Sigmoid colon (tissue), 7 donors: ENCODE measurements at places on chromosomes 5 and 9. TPM values are rescaled to one million over a fixed set of nuclear protein-coding genes. Genes with fewer than 3 reads are reported as not detected.

GALNT12 gene
- 11.5 TPM for total RNA-seq

KLF4 gene
- total RNA-seq: 35.4 TPM

GABRA1 gene
- not detected for total RNA-seq

EMB gene
- total RNA-seq: 4.2 TPM

RANBP17 gene
- 21.9 TPM for total RNA-seq

- no peaks in the 10 kb centered on the region for H3K27me3 ChIP-seq
- H3K4me1 ChIP-seq: no peaks in the 10 kb centered on the region
- no peak for DNase-seq
- H3K4me3 ChIP-seq: no peak overlapping the region
Observed at GRCh38 chr9:98521141-98521540, 187.6 kb downstream of the GABBR2 start.

GRCh38 chr5:112310746-112311145 lies 108.3 kb downstream of the EPB41L4A start:
- H3K4me1 ChIP-seq: no peaks in the 10 kb centered on the region
- no peak for DNase-seq
- H3K4me3 ChIP-seq: no peak overlapping the region
- H3K36me3 ChIP-seq: no peaks in the 10 kb centered on the region

DNA sequence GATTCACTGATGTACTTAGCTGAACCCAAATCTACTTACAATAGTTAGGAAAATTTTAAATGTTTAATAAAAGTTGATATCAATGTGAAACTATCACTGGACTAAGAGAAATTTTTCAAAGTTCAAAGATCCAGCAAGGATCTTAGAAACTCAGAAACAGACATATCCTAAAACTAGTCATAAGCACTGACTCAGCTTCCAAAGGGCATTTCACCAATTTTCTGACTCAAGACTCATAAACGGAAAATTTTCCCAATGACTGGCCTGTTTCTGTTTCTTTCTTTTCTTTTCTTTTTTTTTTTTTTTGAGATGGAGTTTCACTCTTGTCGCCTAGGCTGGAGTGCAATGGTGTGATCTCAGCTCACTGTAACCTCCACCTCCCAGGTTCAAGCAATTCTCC lies 66.6 kb downstream of the CDC14B start:
- H3K36me3 ChIP-seq: no peaks in the 10 kb centered on the region
- no peaks in the 10 kb centered on the region for H3K4me1 ChIP-seq
- DNase-seq: no peak

DNA sequence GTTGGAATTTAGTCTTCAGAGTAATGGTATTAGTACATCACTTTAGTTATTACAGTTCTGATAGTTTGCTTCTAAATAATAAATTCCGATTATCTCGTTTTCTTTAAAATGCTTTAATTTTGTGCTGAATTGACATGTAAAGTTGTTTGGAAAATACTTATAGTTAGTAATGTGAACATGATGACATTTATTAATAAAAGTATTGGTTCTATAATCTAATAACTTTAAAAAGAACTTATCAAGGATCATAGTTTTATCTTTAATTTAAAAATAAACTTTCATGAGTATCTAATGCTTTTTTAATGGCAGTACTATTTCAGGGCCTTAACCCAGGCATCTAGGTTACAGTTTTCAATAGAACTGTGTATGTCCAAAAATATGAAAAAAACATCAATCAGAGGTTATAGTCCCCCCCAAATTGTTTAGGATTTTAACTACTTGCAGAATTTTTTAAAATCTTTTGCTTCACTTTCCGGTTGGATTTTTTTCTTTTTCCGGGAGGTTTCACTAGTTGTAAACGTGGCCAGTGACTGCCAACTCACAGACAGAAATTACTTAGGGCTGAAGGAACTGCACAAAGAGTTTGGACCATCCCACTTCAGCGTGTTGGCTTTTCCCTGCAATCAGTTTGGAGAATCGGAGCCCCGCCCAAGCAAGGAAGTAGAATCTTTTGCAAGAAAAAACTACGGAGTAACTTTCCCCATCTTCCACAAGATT lies 680 bp downstream of the GPX8 start:
- peak overlapping the region; percentile 44 for H3K4me3 ChIP-seq
- peak overlapping the region; percentile 73 for H3K27ac ChIP-seq
- H3K27me3 ChIP-seq: no peaks in the 10 kb centered on the region

DNA sequence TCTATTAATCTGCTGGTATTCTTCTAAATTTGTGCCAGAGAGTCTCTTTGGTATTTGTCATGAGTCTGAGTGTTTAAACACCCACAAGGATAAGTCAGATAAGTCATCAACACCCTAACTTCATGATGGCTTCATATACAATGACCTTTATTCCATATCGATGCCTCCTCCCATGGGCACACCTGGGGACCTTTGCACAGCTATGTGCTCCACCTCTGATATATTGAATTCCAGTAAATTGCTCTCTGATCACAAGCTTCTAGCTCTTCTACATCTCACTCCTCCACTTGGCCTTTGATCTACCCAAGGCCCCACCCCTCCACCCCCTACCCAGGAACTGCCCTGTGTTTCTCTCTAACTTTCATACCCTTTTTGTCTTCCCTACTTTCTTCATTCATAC lies 102.7 kb upstream of the MIER3 start:
- no peak overlapping the region for H3K4me3 ChIP-seq
- DNase-seq: no peak
- no peaks in the 10 kb centered on the region for H3K27me3 ChIP-seq
- no peak overlapping the region for H3K27ac ChIP-seq
